ENCODE measurements at places on chromosomes 12 and 14.
A peak's percentile ranks its signal among the peaks of the same experiment; 100 is the strongest.

DNA sequence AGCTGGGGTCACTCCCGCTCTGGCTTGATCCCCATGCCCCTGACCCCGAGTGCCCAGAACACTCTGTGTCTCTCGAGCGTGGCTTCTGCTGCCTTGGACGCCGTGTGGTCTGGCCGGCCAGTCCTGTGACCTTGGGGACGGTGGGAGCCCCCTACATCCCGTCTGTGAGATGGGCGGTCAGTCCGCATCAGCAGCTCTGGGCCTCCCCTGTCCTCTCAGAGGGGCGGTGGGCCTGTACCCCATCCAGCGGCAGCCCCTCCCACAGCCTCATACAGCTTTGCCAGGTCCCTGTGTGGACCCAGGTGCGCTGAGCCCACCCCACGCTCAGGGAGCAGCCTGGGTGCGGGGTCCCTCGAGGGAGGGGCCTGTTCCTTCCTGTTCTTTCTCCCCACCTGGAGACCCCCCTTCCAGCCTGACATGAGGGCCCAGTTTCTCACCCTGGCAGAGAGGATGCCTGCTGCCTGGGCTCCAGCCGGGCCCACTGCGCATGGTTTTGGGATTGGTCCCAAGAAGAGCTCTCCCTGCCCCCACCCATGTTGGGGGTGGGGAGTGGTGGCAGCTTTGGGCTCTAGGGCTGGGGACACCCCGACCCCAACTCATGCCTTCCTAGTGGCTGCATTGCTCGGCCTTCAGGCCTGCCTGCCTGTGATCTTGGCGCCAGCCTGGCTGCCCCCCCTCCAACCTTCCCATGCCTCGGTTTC, 1.5 kb downstream of the MTA1 start:
- no peak for DNase-seq

- DNase-seq, result no peak
These were observed 78.9 kb upstream of the SLC38A2 start for GRCh38 chr12:46451276-46452021.

- DNase-seq, result no peak
These were observed 315.3 kb downstream of the BCL11B start for GRCh38 chr14:98956661-98957060.

GRCh38 chr12:7899755-7900154, 27.0 kb upstream of the SLC2A14 start:
- DNase-seq, result no peak

DNA sequence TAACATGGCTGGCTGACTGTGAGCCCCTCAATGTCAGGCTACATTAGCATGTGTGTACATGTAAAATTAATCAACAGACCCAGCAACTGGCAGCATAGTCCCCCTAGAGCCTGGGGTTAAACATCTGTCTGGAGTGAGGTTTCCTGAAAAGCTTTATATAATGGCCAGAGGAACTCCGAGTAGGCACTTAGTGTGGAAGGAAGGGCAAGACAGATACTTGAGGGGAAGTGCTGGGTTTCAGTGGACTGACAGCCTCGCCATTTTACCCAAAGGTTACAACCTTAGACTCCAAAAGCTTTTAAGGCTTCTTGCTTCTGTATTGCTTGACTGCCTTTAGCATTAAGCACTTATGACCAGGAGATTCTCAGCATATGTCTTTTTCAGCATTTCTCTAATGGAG, 430.8 kb downstream of the FLRT2 start:
- no peak for DNase-seq

DNA sequence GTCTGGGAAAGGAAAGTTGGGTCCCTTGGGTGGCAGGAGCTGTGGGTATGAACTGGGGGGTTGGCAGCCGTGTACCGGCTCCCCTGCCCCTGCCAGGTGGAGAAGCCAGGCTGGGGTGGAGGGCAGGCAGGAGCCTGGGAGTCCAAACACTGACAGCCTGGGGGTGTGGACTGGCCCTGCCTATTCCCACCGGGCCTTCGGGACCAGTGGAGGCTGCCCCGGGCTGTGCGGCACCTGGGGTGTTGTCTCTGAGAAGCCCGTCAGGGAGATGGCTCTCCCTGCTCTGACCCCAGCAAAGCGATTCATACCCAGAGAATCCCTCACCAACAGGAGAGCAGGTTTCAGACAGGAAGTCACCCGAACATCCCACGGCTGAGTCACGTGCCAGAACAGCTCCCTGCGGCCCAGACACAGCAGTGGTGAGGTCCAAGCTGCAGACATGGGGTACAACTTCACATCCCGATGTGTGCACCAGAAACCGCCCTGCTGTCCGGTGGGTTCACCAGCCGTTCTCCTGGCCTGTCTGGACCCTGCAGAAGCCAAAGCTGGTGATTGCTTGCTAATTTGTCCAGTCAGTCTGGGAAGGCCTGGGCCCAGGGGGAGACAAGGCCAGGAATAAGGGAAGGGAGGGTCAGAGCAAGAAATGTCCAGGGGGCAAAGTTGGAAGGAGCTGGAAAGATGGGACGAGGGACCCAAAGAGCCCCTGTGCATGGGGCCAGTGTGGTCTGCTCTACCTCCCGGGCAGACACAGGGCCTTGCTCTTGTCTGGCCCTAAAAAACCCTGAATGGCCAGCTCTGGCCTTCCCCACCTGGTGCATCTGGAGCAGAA, 2.1 kb upstream of the GPR132 start:
- no peak for DNase-seq

DNA sequence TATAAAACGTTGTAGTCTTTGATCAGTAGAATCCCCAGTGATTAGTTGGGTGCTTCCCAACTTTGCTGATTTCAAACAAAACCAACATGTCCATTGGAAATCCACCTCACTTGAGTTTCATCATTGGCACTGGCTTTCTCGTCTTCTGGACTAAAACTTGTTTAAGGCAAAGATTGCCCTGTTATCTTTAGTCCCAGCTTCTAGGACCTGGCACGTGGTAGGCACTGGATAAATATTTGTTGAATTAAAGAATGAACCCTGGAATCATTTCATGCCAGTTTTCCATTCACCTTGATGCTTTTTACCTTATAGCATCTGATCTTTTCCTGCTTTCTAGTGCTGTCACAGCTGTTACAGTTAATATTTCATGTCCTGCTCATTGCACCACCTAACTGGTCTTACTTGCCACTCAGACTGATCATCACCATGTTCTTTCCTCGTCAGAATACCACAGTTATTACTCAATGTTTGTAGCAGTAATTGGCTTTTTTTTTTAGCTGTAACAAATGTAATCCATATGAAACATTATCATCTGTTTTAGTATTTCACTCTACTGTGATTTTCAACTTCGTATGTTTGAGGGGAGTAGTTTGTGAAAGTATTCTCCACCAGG, 7.3 kb upstream of the C12orf50 start:
- peak; percentile 8 for DNase-seq

- DNase-seq, result no peak
These were observed 622.9 kb downstream of the RPS29 start for GRCh38 chr14:48963231-48963790.

All from NCI-H524 (cell line).